ENCODE measurements at places on chromosomes 11 and 22. TPM values are rescaled to one million over a fixed set of nuclear protein-coding genes. Genes with fewer than 3 reads are reported as not detected.

GRCh38 chr11:102462610-102463009 lies 10.0 kb upstream of the TMEM123 start:
- H3K4me1 ChIP-seq, result no peaks in the 10 kb centered on the region
- no peak overlapping the region for H3K4me3 ChIP-seq
- no peak overlapping the region for H3K27ac ChIP-seq
- H3K27me3 ChIP-seq, result no peaks in the 10 kb centered on the region
- no peaks in the 10 kb centered on the region for H3K36me3 ChIP-seq

GRCh38 chr11:130806746-130807145 lies 109.5 kb downstream of the SNX19 start:
- H3K4me1 ChIP-seq, result no peaks in the 10 kb centered on the region
- no peak overlapping the region for H3K27ac ChIP-seq
- H3K36me3 ChIP-seq, result no peaks in the 10 kb centered on the region
- H3K27me3 ChIP-seq, result no peaks in the 10 kb centered on the region
- no peak overlapping the region for H3K4me3 ChIP-seq

GRCh38 chr11:79512706-79513469 lies 72.1 kb upstream of the TENM4 start:
- H3K4me1 ChIP-seq, result no peaks in the 10 kb centered on the region
- H3K27me3 ChIP-seq, result no peaks in the 10 kb centered on the region
- DNase-seq, result no peak
- no peaks in the 10 kb centered on the region for H3K36me3 ChIP-seq

GRCh38 chr22:22366537-22366936 lies 122.0 kb downstream of the VPREB1 start:
- peaks cover 17% of the 10 kb centered on the region for H3K4me1 ChIP-seq
- H3K27ac ChIP-seq, result no peak overlapping the region
- no peaks in the 10 kb centered on the region for H3K36me3 ChIP-seq
- H3K4me3 ChIP-seq, result no peak overlapping the region
- no peak for DNase-seq
- no peaks in the 10 kb centered on the region for H3K27me3 ChIP-seq

DNA sequence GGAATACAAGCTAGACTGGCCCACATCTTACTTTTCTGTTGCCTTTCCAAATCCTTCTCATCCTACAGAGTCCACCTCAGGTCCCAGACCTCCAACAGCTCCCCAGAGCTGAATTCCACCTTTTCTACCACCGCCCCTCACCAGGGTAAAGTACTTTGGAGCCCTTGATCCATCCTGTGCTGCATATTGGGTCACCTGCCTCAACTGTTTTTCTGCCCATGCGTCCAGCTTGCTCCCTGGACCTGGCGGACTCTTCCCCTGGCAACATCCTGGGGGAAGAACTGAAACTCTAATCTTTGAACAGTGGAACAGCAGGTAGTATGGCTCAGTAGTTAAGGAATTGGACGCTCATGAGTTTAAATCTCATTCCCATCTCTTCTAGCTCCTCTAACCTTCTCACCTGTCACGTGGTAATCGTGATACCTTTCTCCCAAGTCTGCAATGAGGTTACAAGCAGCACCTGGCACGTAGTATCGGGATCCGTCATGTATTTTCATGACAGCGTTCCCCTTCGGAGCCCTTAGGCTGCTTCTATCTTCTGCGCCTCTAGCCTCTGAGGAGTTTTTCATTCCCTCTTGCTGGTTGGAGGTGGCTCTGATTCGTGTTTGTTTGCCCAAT lies 98.1 kb downstream of the CEP164 start:
- DNase-seq, result no peak
- no peak overlapping the region for H3K4me3 ChIP-seq
- H3K27me3 ChIP-seq, result no peaks in the 10 kb centered on the region
- no peaks in the 10 kb centered on the region for H3K36me3 ChIP-seq

The NPAS4 gene
- total RNA-seq, result not detected

The UBE4A gene
- total RNA-seq, result 39.7 TPM

GRCh38 chr11:59901306-59901705 lies 22.7 kb downstream of the OOSP3 start:
- H3K27me3 ChIP-seq, result no peaks in the 10 kb centered on the region
- no peaks in the 10 kb centered on the region for H3K36me3 ChIP-seq
- H3K4me1 ChIP-seq, result peaks cover 15% of the 10 kb centered on the region

The TIGD3 gene
- 0.21 TPM for total RNA-seq

The IL10RA gene
- total RNA-seq, result 6.3 TPM

- no peaks in the 10 kb centered on the region for H3K4me1 ChIP-seq
- no peaks in the 10 kb centered on the region for H3K36me3 ChIP-seq
- DNase-seq, result peak; percentile 31
- peak overlapping the region; percentile 79 for H3K4me3 ChIP-seq
- H3K27ac ChIP-seq, result peak overlapping the region; percentile 90
Observed at GRCh38 chr11:16924826-16925560, 89.2 kb downstream of the PLEKHA7 start.

DNA sequence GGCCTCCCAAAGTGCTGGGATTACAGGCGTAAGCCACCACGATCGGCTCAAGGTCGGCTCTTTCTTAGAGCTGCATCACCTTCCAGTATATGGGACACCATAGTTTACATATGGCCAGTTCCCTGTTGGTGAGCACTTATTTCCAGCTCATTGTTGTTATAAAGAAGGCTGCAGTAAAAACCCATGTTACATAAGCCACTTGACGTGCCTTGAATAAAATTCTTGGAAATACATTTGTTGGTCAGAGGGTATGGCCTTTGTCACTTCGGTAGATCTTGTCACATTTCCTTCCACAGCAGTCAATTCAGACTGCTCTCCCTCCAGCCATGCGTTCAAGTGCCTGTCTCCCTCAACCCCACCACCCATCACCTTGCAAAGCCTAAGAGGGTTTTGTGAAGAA lies 92.9 kb downstream of the PRR5L start:
- H3K4me1 ChIP-seq, result no peaks in the 10 kb centered on the region
- no peaks in the 10 kb centered on the region for H3K36me3 ChIP-seq
- H3K27me3 ChIP-seq, result no peaks in the 10 kb centered on the region
- H3K4me3 ChIP-seq, result no peak overlapping the region

DNA sequence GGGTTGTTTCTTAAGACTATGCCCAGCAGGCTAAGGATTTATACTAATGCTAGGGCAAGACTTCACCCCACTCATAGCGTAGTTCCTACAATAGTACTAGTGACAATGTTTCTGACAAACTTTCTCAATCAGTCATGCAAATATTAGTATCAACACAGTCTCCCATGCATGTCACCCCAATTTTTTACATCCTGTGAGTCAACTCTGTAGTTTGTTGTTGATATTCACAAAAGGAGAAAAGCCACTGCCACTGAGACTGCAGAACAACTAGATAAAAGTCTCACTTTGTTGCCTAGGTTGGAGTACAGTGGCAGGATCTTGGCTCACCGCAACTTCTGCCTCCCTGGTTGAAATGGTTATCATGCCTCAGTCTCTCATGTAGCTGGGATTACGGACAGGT lies 155.2 kb downstream of the RBFOX2 start:
- no peak overlapping the region for H3K27ac ChIP-seq
- H3K27me3 ChIP-seq, result no peaks in the 10 kb centered on the region
- no peak for DNase-seq
- peaks cover 48% of the 10 kb centered on the region for H3K4me1 ChIP-seq
- H3K4me3 ChIP-seq, result no peak overlapping the region

GRCh38 chr11:110097459-110098012 lies 4.3 kb downstream of the ZC3H12C start:
- peaks cover 7% of the 10 kb centered on the region for H3K4me1 ChIP-seq
- no peak overlapping the region for H3K27ac ChIP-seq
- H3K36me3 ChIP-seq, result no peaks in the 10 kb centered on the region
- H3K4me3 ChIP-seq, result no peak overlapping the region

GRCh38 chr11:127632976-127633680 lies 632.6 kb upstream of the KIRREL3 start:
- no peak overlapping the region for H3K27ac ChIP-seq
- no peaks in the 10 kb centered on the region for H3K27me3 ChIP-seq
- H3K4me3 ChIP-seq, result no peak overlapping the region
- H3K36me3 ChIP-seq, result no peaks in the 10 kb centered on the region
- no peak for DNase-seq

DNA sequence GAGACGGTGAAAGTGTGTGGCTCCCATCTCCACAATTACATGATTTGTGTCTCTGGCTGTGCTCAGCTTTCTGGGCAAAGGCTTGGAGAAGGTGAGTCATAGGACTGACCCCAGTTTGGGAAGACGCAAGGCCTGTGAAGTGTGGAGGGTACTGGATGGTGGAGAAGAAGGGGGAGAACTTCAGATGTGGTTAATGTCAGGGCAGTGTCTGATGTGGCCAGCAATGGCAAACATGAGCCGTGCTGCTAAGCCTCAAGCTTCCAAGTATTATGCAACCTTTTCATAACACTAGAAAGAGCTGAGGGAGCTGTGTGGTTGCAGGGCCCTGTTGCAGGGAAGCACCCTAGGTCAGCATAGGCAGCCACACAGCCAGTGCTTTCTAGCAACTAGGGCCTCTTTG lies 110.9 kb downstream of the NTM start:
- no peaks in the 10 kb centered on the region for H3K27me3 ChIP-seq
- no peaks in the 10 kb centered on the region for H3K4me1 ChIP-seq

DNA sequence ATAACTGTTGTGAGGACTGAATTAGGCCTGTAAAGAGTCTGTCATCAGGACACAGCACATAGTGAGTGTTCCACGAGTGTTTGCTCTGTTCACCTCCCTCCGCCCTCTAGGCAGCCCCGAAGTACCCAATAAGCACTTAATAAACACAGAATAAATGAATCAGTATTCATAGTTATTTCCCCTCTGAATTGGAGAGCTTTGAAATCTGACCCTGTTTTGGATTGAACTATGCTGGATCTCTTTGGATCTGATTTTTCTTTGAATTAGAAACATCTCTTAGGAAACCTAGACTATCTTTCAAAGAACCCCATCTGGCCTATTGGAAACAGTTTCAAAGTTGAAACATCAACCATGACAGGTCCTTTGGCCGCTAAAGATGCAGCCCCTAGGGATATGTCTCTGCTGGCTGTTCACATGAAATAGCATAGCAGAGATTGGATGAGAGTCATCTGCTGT lies 615.5 kb downstream of the NTM start:
- H3K27me3 ChIP-seq, result no peaks in the 10 kb centered on the region
- no peak overlapping the region for H3K4me3 ChIP-seq
- H3K36me3 ChIP-seq, result no peaks in the 10 kb centered on the region
- no peak overlapping the region for H3K27ac ChIP-seq
- DNase-seq, result no peak
- H3K4me1 ChIP-seq, result no peaks in the 10 kb centered on the region

The GLB1L3 gene
- total RNA-seq, result not detected

The MS4A4E gene
- total RNA-seq, result 0.56 TPM

DNA sequence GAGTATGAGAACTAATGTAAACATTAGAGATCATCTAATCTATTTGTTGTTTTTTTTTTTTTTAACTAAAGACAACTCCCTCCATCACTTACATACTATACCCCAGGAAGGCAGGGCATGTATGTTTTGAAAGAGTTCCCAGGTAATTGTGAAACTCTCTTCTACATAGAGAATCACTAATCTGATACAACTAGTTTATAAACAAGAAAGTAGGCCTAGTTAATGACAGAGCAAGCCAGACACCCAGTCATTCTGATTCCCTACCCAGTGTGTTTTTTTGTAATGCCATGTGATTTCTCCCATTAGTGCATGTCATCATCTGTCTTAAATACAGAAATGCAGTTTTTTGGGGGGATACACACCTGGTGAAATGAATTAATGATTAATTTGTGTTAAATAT lies 120.9 kb downstream of the C11orf65 start:
- no peak for DNase-seq
- H3K4me3 ChIP-seq, result no peak overlapping the region
- peaks cover 74% of the 10 kb centered on the region for H3K36me3 ChIP-seq
- H3K27me3 ChIP-seq, result no peaks in the 10 kb centered on the region
- no peak overlapping the region for H3K27ac ChIP-seq

The GLYATL2 gene
- 0.35 TPM for total RNA-seq

DNA sequence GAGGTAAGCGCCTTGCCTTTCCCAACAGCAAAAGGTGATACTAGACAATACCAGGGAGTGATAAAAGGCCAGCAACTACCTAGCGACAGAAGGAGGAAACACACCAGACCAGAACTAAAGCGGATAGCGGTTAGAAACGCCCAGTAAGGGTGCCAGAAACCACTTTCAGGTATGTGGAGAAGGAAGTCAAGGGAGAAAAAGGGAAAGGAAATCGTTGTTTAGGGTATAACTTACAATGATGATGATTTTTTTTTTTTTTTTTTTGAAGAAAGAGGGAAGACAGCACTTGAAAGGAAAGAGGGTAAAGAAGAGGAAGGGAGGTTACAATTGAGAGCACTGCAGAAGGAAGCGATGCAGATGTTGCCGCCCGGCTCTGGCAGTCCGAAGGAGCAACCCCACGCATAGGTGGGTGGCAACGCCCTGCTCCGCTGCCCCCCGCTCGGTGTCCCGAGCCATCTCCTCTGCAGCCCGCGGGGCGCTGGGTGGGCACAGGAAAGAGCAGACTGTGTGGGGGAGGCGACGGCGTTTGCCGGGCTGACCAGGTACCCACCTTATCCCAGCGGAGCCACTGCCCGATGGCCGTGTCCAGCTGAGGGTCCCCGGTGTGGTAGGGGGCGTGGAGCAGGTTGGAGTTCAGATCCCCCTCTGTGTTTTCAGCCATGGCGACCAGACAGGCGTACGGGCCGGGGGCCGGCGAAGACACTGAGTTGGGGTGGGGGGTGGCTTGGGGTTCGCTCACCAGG lies 561 bp downstream of the PGM2L1 start:
- no peaks in the 10 kb centered on the region for H3K36me3 ChIP-seq
- no peaks in the 10 kb centered on the region for H3K4me1 ChIP-seq
- no peak for DNase-seq
- peak overlapping the region; percentile 85 for H3K27ac ChIP-seq

The C1QTNF5 gene
- total RNA-seq, result 17.2 TPM

The MMP8 gene
- 0.52 TPM for total RNA-seq

GRCh38 chr11:119663279-119663678 lies 65.7 kb downstream of the NECTIN1 start:
- no peaks in the 10 kb centered on the region for H3K4me1 ChIP-seq
- no peak for DNase-seq
- H3K36me3 ChIP-seq, result no peaks in the 10 kb centered on the region
- no peaks in the 10 kb centered on the region for H3K27me3 ChIP-seq

- DNase-seq, result no peak
- H3K4me3 ChIP-seq, result no peak overlapping the region
- peaks cover 4% of the 10 kb centered on the region for H3K4me1 ChIP-seq
- no peaks in the 10 kb centered on the region for H3K27me3 ChIP-seq
- H3K27ac ChIP-seq, result no peak overlapping the region
Observed at GRCh38 chr11:34300926-34301295, 56.9 kb downstream of the ABTB2 start.

- no peaks in the 10 kb centered on the region for H3K4me1 ChIP-seq
- no peak for DNase-seq
- no peaks in the 10 kb centered on the region for H3K27me3 ChIP-seq
- no peak overlapping the region for H3K27ac ChIP-seq
- no peak overlapping the region for H3K4me3 ChIP-seq
- H3K36me3 ChIP-seq, result no peaks in the 10 kb centered on the region
Observed at GRCh38 chr11:67699521-67699920, 25.1 kb upstream of the ALDH3B2 start.
